HCT116 (cell line): ENCODE measurements at places on chromosomes 6 and 20. TPM values are rescaled to one million over a fixed set of nuclear protein-coding genes. Genes with fewer than 3 reads are reported as not detected.

GRCh38 chr6:169902070-169902469, 150.6 kb downstream of the ERMARD start:
- no peak overlapping the region for H3K27ac ChIP-seq
- no peak for DNase-seq
- no peak overlapping the region for H3K4me3 ChIP-seq
- no peaks in the 10 kb centered on the region for H3K36me3 ChIP-seq
- H3K27me3 ChIP-seq = no peaks in the 10 kb centered on the region
- H3K4me1 ChIP-seq = no peaks in the 10 kb centered on the region

GRCh38 chr20:32672394-32672981, 1.3 kb downstream of the C20orf203 start:
- no peak for DNase-seq
- no peak overlapping the region for H3K4me3 ChIP-seq
- H3K4me1 ChIP-seq = 0 out of 2 replicates have a peak, but pooled peaks cover under 1% of the 10 kb centered on the region
- no peaks in the 10 kb centered on the region for H3K36me3 ChIP-seq
- no peaks in the 10 kb centered on the region for H3K27me3 ChIP-seq
- H3K27ac ChIP-seq = no peak overlapping the region

GRCh38 chr6:6683969-6684833, 95.7 kb downstream of the LY86 start:
- no peak overlapping the region for H3K27ac ChIP-seq
- H3K4me3 ChIP-seq = no peak overlapping the region
- no peaks in the 10 kb centered on the region for H3K27me3 ChIP-seq
- no peaks in the 10 kb centered on the region for H3K36me3 ChIP-seq
- DNase-seq = no peak

GRCh38 chr20:5508044-5508443, 191.3 kb upstream of the PROKR2 start:
- no peak overlapping the region for H3K27ac ChIP-seq
- H3K27me3 ChIP-seq = no peaks in the 10 kb centered on the region
- no peaks in the 10 kb centered on the region; the same call in 1 of the 2 replicates for H3K4me1 ChIP-seq

- no peak for DNase-seq
- no peak overlapping the region for H3K4me3 ChIP-seq
- no peaks in the 10 kb centered on the region for H3K27me3 ChIP-seq
- no peaks in the 10 kb centered on the region for H3K4me1 ChIP-seq
- H3K36me3 ChIP-seq = peaks cover 47% of the 10 kb centered on the region; the same call in 1 of the 2 replicates
- no peak overlapping the region for H3K27ac ChIP-seq
Measured at GRCh38 chr20:37991157-37991866, 41.9 kb downstream of the TTI1 start.

DNA sequence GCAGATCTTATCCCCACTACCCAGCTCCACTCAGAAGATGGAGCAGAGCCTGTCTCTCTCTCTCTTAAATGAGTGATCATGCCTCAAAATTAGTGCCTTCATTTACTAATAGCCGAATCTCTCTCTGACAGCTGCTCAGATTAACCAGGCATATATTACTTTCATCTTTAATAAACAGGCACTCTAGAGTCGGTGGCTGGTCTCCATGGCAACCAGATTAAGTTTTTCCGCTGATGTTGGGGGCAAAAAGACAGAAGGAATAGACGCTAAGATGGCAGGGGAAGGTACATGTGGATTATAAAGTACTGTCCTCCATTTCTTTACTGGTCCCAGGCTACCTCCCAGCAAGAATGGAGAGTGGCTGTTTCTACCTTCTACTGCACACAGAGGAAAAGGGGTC, 121.6 kb downstream of the QRSL1 start:
- no peaks in the 10 kb centered on the region for H3K4me1 ChIP-seq
- H3K27ac ChIP-seq = no peak overlapping the region
- DNase-seq = no peak
- no peaks in the 10 kb centered on the region for H3K27me3 ChIP-seq
- H3K36me3 ChIP-seq = no peaks in the 10 kb centered on the region
- H3K4me3 ChIP-seq = no peak overlapping the region

DNA sequence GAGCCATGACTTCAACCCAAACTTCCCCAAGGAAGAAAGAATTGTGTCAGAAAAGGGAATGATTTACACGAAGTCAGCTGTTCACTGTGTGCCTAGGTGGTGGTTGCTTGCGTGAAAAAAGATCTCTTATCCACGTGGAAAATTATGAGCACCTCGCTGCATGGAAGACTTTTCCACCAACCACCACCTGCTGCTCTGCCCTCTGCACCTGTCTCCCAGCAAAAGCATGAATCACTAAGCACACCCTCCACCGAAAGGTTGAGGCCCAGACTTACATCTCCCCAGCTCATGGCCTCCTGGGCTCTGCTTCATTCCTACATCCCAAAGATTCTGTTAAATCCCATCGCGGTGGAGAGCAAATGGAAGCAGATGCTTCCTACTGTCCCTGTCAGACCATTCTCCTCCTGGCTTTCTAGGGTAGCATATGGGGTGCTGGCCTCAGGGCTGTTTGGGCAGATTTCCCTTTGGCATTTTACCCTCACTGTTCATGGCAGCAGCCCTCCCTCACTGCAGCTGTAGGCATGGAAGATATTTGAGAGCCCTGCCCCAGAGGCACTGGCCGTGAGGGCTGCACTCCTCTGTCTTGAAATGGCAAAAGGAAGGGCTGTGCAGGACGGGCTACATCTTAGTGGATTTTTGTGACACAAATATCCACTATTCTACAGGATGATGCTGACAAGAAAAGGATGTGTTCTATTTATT, 37.6 kb upstream of the CST5 start:
- H3K36me3 ChIP-seq = no peaks in the 10 kb centered on the region
- H3K4me1 ChIP-seq = no peaks in the 10 kb centered on the region
- no peak overlapping the region for H3K4me3 ChIP-seq
- H3K27me3 ChIP-seq = 0 out of 2 replicates have a peak, but pooled peaks cover 6% of the 10 kb centered on the region
- H3K27ac ChIP-seq = no peak overlapping the region

GRCh38 chr20:36607586-36608387, 2.2 kb downstream of the RAB5IF start:
- peak overlapping the region; percentile 100 for H3K4me3 ChIP-seq
- no peak for DNase-seq
- H3K4me1 ChIP-seq = peaks cover 30% of the 10 kb centered on the region
- peak overlapping the region; percentile 88 for H3K27ac ChIP-seq
- H3K36me3 ChIP-seq = peaks cover 23% of the 10 kb centered on the region

GRCh38 chr6:105120570-105120969, 59.2 kb downstream of the POPDC3 start:
- no peak overlapping the region for H3K27ac ChIP-seq
- no peak for DNase-seq
- no peaks in the 10 kb centered on the region for H3K27me3 ChIP-seq
- H3K4me1 ChIP-seq = no peaks in the 10 kb centered on the region

GRCh38 chr6:122778302-122778701, 1.2 kb upstream of the FABP7 start:
- H3K4me1 ChIP-seq = no peaks in the 10 kb centered on the region
- H3K4me3 ChIP-seq = no peak overlapping the region
- no peaks in the 10 kb centered on the region for H3K36me3 ChIP-seq

GRCh38 chr20:53175135-53175780, 203.1 kb downstream of the TSHZ2 start:
- no peak for DNase-seq
- no peak overlapping the region for H3K27ac ChIP-seq
- no peaks in the 10 kb centered on the region for H3K4me1 ChIP-seq
- H3K4me3 ChIP-seq = no peak overlapping the region

DNA sequence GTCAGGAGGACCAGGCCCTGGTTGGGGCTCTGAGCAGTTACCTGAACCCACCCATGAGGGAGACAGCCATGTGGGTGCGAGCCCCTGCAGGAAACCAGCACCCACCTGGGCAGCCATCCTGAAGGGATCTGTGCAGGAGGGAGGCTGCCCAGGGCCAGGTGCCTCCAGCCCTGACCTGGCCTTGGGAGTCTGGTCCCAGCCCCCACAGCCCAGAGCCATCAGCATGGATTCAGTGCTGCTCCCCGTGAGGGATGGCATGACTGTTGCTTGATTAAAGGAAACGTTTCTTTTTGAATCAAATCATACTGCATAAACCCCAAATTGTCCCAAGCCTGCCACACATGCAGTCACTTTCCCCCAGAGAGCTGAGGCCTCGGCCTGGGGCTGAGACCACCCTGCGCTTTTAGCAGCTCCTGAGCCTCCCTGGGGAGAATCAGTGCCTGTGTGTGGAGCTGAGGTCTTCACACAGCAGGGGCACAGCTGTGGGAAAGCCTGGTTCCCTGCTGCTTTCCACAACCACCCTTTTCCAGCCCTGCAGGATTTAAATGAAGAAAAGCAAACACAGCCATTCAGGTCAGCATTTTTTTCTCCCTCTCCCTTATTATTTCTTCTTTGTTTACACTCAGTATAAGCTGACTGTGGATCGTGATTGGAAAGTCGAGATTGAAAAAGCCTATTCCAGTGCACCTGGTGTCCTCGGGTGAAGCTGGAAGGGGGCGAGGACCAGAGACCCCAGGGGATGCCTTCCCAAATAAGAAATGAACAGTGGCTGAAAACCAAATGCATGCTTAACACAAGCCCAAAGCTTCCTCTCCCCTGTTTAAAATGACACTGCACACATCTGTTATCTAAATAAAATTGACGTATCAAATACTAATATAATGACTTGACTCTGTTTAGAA, 283.9 kb downstream of the SMOC2 start:
- H3K36me3 ChIP-seq = no peaks in the 10 kb centered on the region
- no peak overlapping the region for H3K4me3 ChIP-seq
- H3K4me1 ChIP-seq = no peaks in the 10 kb centered on the region

- H3K27me3 ChIP-seq = no peaks in the 10 kb centered on the region
- no peak overlapping the region for H3K4me3 ChIP-seq
- no peak overlapping the region for H3K27ac ChIP-seq
- DNase-seq = no peak
- H3K4me1 ChIP-seq = no peaks in the 10 kb centered on the region
- no peaks in the 10 kb centered on the region for H3K36me3 ChIP-seq
Measured at GRCh38 chr6:14328163-14328562, 210.6 kb downstream of the CD83 start.

DNA sequence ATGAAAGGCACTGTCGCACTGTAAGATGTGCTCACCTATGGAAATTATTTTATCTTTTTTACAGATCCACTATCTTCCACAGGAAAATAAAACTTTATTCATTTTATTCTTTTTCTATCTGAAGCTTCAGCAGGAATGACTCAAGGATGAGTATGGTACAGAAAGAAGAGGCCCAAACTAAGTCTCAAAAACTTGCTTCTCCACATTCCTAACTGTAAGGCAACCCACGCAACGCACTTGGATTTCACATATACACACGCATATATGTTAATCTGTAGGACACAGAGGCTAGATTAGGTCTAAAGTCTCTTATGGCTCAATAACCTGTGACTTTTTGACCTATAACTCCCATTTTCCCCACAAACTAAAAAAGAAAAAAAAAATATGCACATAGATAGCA, 81.9 kb downstream of the RALGAPA2 start:
- H3K4me3 ChIP-seq = no peak overlapping the region
- H3K27me3 ChIP-seq = no peaks in the 10 kb centered on the region
- H3K4me1 ChIP-seq = no peaks in the 10 kb centered on the region
- H3K36me3 ChIP-seq = no peaks in the 10 kb centered on the region
- H3K27ac ChIP-seq = no peak overlapping the region

GRCh38 chr6:13120483-13121482, 207.6 kb downstream of the TBC1D7 start:
- H3K27ac ChIP-seq = no peak overlapping the region
- peaks cover 72% of the 10 kb centered on the region for H3K27me3 ChIP-seq
- H3K4me3 ChIP-seq = no peak overlapping the region
- H3K4me1 ChIP-seq = no peaks in the 10 kb centered on the region
- DNase-seq = no peak

DNA sequence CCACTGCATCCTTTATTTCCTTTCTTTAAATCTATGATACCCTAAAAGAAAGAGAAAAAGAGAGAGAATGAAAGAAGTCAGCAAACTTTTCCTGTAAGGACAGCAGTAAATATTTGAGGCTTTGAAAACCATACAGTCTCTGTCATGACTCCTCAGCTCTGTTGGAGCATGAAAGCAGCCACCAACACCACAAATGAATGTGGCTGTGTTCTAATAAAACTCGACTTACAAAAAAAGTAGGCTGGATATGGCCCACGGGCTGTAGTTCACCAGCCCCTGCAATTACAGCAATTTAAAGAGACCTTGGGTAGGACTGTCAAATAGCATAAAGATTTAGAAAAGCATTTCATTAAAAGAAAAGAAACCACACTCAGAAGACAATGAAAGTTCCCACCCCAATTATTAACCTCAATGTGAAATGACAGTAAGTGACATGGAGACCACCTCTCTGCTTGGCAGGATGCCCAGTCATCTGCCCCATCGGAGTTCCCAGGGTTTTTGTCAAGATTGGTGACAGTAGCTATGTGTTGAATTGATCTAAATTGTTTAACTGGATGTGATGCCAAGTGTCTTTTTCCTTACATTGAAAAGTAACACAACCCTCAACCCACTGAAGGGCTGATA, 50.9 kb downstream of the TNFRSF21 start:
- DNase-seq = no peak
- H3K27ac ChIP-seq = no peak overlapping the region
- no peaks in the 10 kb centered on the region for H3K27me3 ChIP-seq
- no peaks in the 10 kb centered on the region for H3K36me3 ChIP-seq
- no peaks in the 10 kb centered on the region for H3K4me1 ChIP-seq

DNA sequence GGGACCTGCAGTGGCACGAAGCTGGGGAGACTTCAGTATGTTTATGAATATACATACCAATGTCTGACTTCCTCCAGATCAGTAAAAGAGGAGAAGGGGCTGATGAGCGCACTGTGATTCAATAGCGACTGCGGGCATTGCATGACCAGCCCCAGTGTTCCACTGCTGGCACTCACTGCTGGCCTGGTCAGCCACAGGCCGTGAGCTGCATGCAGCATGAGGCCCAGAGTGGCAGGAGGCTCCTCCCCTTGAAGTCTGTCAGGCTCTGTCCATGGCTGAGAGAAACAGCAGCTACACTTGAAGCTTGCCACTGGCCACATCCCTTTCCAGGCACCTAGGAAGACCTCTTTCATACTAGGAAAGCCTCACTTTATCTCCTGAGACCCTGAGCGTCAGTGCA, 265.9 kb upstream of the CDYL start:
- H3K27me3 ChIP-seq = no peaks in the 10 kb centered on the region
- no peak for DNase-seq
- H3K27ac ChIP-seq = no peak overlapping the region
- H3K36me3 ChIP-seq = no peaks in the 10 kb centered on the region

DNA sequence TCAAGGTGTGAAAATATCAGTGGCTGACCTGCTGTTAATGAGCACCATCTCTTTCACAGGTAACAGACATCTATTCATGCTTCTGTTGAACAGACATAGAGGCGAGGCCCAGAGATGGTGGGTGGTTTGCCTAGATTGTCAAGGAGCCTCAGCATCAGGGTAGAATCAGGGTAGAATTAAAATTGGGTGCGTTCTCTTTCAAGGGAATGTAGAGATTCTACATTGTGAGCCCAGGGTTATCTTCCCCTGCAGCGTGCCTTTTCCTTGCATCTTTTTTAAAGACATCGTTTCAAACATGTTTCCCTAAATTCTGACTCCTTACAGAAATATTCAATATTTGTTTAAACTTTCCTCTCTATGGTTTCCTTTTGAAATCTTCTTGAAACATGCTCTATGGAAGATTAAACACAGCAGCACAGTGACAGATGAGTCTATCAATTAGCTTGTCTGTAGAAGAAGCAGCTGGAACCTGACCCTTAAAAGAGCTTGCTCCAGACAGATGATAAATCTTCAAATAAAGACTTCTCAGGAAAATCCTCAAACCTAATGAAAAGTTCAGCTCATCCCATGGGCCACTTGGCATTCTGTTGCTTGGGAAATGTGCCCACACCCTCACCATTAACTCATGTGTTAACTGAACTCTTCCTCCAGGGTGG, 119.8 kb downstream of the IPCEF1 start:
- no peaks in the 10 kb centered on the region for H3K36me3 ChIP-seq
- no peak overlapping the region for H3K27ac ChIP-seq
- no peaks in the 10 kb centered on the region for H3K27me3 ChIP-seq
- no peak overlapping the region for H3K4me3 ChIP-seq
- DNase-seq = no peak

The CGAS gene
- 0.27 TPM for total RNA-seq

The ERVFRD-1 gene
- total RNA-seq = not detected

The LTV1 gene
- total RNA-seq = 40.3 TPM

The CAPN11 gene
- not detected for total RNA-seq

The CRISP2 gene
- total RNA-seq = not detected

The PAK5 gene
- total RNA-seq = not detected
